ENCODE measurements at places on chromosomes 2 and 18.

- DNase-seq: no peak
Measured at GRCh38 chr18:74154716-74155115, 6.4 kb downstream of the TIMM21 start.

DNA sequence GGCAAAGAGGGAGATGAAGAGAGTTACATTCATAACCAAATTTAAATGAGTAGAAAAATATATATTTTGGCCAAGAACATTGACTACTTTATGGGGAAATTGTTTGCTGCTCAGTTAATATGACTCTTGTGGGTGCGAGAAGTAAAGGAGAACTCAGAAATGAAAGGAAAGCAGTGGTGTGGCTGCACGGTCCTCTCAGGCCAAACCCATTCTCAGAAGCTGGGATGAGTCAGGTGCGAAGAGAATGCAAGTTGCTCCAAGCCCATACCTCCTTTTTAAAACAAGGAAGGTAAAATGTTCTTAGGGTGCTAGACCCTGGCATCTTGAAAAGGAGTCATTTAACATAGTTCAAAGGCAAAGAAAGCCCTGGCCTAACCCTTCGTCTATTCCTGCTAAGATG lies 258.6 kb downstream of the RAD51AP2 start:
- no peak for DNase-seq

DNA sequence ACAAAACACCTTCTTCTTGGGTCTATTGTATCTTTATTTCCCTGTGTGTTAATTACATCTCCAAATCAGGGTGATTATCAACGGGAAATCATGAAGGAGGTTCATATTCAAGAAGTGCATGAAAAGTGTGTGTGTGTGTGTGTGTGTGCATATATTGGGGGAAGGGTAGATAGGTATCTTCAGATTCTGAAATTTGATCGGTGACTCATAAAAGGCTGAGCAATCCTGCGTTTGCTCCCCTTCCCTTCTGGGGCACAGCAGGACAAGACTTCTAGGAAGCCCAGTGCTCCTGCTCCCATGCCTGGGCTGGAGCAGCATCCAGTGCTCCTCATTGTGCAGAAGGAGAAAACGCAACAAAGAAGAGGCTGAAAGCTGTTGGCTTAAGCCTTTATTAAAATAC lies 25.8 kb downstream of the MC5R start:
- DNase-seq: no peak

DNA sequence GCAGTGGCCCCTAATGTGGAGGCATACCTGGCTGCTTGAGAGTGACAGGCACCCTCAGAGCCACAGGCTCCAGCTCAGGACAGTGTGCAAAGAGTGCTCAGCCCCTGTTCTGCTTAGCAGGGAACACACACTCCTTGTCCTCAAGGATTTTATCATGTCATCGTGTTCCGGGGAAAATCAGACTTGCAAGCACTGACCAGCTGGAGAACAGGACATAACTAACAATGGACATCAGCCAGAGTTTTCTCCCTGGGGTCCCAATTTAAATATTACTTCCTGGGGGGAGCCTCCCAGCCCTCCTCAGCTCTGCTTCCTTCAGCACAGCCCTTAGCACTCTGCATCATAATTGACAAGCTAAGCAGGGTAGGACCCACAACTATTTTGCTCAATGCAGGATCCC lies 175.4 kb upstream of the ACAA2 start:
- no peak for DNase-seq

- DNase-seq: no peak
Measured at GRCh38 chr2:183248866-183249567, 124.8 kb downstream of the NUP35 start.

- DNase-seq: no peak
Measured at GRCh38 chr2:168429988-168430387, 26.1 kb upstream of the CERS6 start.

- no peak for DNase-seq
Measured at GRCh38 chr2:74441690-74442482, at the start of gene RTKN. TSS of gene RTKN (minus strand) at chr2:74441937. CDS start at chr2:74441816, 121 bp downstream.

DNA sequence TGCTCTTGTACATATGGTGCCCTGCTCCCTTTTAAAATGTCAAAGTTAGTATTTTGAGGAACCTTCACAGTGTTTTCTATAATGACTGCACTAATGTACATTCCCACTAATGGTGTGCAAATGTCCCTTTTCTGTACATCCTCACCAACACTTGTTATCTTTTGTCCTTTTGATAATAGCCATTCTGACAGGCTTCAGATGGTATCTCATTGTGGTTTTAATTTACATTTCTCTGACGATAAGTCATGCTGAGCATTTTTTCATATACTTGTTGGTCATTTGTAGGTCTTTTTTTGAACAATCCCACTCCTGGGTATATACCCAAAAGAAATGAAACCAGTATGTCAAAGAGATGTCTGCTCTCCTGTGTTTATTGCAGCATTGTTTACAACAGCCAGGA lies 268.3 kb downstream of the FBXO15 start:
- DNase-seq: no peak

DNA sequence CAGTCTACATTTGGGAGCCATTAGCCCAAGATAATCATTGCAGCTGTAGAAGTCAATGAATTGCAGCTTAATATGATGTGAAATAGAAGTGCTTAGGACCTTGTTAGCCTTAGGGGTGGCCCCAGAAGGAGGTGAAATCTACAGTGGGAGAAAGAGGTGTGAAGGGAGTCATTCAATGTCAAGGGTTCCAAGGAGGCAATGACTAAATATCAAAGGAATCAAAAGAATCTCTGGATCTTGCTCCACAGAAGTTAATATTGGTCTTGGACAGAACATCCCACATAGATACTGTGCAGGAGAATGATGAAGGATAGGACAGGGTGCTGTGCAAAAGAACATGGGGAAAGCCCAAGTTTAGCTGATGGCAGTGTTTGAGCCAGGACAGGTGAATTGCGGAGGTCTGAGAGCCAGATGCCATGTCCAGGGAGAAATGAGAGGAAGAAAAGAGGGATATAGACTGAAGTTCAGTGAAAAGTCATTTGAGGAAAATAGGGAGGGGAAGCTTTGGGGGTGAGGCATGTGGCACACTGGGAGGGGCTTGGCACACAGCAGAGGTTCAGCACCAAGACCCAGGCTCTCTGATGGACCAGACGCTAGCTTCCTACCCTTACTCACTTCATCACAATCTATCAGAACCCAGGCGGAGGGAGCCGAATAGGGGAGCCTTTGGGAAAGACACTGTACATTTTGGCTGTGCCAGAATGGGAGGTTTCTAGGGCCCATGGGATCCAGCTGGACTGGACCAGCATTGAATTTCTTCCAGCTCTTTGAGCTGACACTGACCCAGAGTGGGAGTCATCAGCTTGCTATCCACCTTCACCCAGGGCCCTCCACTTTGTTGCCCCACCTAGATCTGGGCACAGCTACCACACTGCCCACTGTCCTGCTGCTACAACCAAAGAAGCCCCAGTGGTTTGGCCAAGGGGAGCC lies 2.2 kb downstream of the IL1F10 start:
- DNase-seq: no peak

GRCh38 chr2:108324531-108325255 lies 36.0 kb downstream of the SULT1C2 start:
- no peak for DNase-seq

DNA sequence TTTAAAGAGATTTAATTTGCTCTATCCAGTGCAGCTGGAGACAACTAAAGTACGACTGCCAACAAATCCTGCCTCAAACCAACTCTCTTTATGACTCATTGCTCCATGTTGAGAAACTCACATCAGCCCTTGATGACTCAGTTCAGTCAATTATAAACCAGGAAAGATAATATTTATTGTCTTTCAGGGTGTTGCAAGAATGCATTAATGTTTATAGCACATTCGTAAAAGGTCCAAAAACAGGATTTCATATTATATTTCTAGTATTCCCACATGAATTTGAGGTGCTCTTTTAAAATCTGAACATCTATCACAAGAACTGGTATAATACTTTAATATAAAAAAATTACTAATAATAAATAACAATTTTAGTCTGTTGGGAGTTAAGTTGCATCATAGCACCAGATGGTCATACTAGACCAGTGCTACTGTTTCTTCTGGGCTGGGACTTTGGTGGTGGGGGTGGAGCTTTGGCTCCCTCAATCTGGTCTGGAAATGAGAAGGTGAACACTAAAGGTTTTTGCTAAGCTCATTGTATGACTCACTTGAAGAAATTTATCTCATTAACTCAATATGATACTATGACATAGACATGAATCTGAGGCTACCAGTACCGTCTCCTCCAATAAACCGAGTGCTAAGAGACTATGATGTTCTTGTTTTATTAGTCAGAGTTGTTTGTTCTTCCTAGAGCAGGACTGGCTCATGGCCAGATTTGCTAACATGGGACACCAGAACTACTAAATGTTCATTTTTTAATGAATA lies 26.6 kb upstream of the MAP3K20 start:
- no peak for DNase-seq

Data from CD4-positive, alpha-beta T cell treated with Interleukin-4 for 4 hours (primary cell).